ENCODE measurements at places on chromosomes 6 and 20.
A peak's percentile ranks its signal among the peaks of the same experiment; 100 is the strongest.

DNA sequence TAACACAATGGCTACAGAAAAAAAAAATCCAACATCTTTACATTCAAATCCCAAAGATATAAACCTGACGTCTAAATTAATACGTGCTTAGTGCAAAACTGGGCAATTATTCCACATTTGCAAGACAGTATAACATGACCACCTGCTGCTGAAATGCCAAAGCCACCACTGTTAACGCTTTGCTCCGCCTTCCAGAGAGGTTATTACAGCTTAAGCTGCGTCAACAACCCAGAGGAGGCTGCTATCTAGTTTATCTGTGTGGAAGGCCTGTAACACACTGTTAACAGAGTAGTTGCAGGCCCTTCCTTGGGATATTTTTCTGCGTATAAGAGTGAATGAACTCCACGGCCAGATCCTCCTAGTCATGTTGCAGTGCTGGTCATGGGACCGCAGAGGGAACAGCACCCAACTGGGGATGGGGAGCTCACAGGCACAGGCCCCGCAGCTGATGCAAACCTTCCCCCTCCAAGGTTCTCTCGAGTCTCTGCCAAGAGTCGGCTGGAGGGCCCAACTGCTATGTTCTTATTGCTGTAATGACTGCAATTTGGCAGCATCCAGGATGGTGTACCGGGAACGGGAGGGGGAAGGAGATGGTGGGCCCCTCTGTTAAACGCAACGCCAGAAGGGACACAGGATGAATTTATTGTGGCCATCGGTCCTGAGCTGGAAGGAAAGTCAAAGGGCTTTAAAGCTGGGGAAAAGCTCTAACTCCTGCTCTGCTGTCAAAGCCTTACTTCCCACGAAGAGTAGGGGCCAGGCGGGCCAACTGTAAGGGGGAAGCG is 993 bp upstream of the NCOA7 start:
- DNase-seq, result no peak

DNA sequence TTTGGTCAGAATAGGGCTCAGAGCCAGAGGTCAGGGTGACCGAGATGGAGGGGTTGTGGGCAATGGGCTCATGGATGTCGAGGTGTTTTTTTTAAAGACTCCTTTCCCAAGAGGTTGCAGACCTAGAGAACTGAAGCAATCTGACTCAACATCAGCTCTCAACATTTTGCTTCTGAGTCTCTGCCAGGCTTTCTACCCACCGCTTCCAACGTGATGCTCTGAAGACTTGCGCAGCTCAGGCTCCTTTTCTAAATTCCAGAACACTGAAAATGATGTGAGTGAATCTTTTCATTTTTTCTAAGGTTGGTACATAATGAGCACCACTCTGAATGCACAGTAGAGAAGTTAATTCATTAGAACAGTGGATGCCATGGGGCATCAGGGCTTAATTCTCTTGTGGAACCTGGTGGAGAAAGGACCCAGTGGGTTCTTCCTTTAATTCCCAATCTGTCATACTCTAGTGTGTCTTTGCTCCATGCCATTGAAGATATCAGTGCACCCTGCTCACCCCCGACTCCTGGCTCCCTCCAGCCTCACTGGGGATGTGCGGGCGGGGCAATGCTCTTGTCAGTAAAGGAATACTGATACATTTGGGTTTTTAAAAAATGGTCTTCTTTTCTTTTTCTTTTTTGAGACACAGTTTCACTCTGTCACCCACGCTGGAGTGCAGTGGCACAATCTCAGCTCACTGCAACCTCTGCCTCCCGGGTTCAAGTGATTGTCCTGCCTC is 17.0 kb upstream of the KIF13A start:
- DNase-seq, result no peak

DNA sequence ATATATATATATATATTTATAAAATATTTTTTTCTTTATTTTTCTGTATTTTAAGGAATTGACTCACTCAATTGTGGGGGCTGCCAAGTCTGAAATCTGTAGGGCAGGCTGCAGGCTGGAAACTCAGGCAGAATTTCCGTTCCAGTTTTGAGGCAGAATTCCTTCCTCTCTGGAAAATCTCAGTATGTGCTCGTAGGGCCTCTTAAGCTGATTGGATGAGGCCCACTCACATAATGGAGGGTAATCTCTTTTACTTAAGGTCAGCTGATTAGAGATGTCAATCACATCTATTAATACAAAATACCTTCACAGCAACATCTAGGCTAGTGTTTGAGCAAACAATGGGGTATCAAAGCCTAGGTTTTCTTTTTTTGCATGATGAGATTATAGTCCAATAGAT is 244.7 kb upstream of the RNF24 start:
- no peak for DNase-seq

- peak; percentile 63 for DNase-seq
Measured at GRCh38 chr20:63553251-63553932, 567 bp upstream of the FNDC11 start.

DNA sequence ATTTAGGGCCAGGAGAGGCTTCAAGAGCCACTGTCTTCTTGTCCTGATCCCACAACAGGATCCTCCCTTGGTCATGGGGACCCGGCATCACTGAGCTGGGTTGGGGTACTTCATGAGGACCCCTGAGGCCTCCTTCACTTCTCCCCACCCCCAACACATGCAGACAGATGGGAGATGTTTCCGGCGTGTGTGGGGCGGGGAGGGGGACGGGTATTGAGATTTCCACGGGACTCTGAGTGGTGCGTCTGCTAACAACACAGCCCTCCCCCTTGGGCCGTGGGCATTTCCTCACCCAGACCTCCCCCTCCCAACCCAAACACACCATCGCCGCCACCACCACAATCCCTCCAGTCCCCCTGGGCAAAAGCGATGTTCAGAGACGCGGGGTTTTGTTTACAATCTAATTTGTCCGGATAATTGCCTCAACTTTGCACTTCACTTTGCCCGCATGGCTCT is 906 bp upstream of the FOXP4 start:
- DNase-seq, result no peak

DNA sequence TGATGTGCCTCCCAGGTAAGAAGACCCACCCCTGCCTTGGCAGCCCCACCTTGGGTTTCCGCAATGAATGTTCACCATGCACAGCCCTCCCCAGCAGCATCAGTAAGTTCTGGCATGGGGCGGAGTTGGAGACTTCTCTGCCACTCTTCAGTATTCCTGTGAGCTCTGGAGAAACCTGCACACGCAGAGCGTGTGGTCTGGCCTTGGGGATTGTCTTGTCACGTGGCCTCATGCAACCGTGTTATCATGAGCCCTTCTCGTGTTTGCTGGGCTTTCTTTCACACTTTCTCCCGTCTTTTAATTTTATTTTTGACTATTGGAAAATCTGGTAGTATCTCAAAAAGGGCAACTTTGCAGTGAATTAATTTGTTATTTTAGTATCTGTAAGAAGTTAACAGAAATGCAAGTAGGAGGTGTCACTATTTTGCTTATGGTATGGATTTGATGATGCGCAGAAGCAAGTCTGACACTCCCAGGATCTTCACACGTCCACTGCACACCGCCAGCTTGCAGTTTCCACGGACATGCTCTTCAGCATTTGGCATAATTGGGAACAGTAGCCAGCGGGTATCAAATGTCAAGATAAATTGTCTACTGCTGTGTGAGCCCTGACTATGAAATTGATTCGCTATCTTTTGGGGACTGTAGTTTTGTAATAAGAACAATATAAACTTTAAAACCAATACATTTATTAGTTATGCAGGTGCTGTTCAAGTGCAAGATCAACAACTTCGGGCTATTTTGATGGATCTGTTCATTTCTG is 463.5 kb downstream of the QKI start:
- DNase-seq, result no peak

DNA sequence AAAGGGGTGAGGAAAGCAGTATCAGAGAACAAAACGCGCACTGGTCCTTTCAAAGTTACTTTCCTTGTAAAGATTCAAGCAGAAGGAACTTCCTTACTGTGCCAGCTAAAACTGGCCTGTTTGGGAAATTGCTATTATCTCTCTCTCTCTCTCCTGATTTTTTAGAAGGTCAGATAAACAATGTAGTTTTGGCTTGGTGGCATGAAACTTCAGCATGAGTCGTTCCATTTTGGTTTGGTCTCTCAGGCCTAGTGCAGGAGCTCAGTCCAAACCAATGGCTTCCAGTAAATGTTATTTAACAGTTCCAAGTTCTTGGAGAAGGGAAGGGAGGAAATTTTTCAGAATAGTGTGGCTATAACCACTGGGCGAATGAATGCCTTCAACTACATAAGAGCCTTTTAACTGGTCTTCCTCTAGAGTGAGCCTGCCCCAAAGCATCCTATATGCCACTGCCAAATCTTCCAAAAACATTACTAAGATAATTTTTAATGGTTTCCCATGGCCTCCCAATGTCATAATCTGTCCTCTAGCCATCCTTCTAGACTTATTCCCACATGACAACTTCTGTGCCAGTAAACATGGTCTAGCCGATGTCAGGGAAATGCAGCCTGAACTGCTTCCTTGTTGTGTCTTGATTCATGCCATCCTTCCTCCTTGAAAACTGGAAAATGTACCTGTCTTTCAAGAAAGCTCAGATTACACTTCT is 9.1 kb upstream of the SNX9 start:
- peak; percentile 27 for DNase-seq

DNA sequence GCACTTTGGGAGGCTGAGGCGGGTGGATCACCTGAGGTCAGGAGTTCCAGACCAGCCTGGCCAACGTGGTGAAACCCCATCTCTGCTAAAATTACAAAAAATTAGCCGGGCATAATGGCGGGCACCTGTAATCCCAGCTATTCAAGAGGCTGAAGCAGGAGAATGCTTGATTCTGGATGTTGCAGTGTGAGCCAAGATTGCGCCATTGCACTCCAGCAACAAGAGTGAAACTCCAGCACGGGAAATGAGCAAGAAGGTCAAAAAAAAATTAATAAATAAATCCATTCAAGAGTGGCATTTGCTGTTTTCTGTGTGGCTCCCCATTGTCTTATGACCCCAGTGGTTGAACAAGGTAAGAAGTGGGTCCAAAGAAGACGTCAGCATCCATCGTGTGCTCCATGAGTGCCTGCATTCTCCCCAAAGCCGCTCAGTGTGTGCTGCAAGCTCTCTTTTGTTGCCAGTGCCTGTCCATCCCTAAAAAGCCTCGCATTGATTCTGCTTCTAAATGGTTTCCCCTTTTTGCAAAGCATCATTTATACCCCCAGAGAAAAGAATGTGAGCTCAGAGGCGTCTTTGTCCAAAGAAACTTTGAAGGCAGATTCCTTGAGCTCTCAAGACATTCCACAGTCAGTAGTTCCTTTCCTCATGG is 38.8 kb upstream of the MAP3K4 start:
- no peak for DNase-seq

DNA sequence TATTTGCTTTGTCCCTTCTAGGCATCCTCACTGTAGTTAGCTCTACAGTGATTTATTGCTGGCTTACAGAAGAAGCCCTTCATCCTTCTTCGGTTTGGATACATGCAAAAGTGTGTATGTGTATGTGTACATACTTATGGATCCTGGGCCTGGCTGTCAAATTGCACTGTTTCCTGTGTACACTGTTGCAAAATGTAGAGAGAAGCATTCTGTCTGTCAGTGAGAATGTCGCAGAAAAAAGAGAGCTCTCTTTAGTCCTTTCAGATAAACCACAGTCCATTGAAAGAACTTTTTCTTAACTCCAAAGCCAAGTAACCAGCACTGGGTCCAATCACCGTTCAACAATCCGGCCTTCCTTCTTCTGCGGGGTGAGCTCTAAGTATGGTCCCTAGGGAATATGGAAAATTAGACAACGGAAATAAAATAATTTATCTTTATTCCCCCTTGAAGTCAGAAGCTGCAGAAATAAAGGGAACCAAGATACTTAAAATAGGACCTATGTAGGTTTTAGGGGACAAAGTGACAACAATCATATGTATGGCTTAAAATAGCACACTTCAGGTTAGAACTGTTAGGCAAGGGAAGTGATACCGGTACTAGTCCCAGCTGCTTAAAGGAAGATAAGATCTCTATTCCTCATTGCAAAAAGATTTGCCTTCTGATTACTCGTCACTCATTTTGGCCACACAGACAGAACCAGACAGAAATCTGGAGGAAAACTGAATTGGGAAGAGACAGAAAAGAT is 107.0 kb downstream of the CD83 start:
- no peak for DNase-seq

- DNase-seq, result peak; percentile 59
Measured at GRCh38 chr6:139126255-139126654, 8.6 kb upstream of the HECA start.

DNA sequence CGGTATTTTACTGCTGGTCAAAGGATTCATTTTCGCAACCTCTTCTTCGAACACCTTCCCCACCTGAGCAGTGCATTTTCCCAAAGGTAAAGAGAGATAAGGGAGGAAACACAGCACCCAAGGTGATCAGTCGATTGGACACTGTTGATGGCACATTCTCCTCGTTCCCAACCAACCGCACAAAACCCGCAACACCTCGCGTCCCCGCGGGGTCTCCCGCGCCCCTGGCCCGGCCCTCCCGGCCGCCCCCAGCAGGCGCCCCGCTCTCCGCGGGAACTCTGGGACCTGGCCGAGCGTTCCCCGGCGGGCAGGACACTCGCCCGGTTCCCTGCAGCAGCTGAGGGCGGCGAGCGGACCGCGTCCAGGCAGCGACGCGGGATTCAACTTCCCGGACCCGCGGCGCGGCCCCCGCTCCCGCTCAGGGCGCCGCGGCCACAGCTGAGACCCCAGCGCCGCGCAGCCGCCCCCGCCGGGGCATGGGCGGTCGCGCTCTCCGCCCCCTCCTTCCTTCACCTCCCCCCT is 506 bp downstream of the RGS17 start:
- DNase-seq, result no peak

GRCh38 chr20:45888681-45889080 is 1.3 kb upstream of the SPATA25 start:
- no peak for DNase-seq

DNA sequence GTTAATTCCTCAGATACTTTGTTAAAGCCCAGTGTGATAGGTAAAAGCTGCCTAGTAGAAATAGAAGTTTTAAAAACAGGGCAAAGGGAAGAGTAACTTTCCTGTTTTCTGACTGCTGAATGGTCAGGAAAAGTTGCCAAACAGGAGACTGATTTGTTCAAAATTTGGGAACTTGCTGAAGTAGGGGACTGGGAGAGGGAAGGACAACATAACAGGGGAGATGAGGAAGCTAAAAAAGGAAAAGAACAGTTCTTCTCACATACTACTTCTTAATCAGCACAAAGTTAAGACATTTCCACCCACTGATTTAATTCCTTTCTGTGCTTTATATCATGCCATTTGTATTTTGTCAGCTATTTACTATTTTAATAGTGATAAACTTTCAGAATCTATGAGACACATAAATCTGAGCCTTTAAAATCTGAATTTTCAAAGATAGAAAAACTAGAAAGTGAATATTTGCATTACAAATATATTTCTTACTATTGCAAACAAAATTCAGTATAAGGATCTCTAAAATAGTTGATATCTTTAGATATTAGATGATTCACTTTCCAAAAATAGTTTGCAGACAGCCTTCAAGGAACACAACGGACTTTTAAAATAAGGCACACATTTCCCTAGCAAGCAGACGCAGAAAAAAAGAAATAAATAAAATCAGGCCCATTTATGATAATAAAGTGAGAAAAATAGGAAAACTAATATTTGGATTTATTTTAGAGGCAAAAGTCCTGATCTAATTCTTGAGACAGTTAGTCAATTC is 36.9 kb upstream of the SLC16A10 start:
- DNase-seq, result no peak

- DNase-seq, result no peak
Measured at GRCh38 chr20:48287021-48287494, 501.8 kb upstream of the SULF2 start.
